ENCODE measurements at places on chromosomes 11 and 22.

DNA sequence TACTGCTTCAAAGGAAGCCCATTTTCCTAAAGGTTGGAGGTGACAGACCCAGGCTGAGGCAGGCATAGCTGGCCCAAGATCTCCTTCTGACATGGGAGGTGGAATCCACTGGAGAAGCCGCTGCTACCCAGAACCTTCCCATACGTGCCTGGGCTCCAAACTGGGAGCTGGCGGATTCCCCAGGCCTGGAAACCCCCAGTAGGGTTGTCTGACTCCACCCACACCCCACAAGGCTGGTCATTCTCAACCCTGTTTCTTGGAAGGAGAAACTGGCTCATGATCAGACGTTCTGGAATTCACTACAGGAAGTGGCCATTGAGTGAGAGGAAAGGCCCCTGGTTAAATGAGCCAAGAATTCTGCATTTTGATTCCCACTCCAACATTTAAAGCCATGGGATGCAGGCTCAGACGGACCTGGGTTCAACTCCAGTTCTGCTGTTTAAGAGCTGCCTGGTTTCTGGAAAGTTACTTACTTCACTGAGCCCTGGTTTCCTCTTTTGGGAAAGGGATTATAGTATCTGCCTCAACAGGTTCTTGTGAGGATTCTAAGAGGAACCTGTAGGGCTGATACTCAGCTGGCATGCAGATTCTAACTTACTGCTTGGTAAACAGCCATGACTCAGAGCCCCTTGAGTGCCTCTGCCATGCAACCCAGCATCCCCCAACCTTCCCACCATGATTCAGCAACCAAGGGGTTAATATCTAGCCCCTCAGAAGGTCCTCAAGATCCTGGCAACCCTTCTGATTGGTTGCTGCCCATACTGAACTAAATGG lies 19.4 kb upstream of the TSKU start:
- DNase-seq, result no peak

DNA sequence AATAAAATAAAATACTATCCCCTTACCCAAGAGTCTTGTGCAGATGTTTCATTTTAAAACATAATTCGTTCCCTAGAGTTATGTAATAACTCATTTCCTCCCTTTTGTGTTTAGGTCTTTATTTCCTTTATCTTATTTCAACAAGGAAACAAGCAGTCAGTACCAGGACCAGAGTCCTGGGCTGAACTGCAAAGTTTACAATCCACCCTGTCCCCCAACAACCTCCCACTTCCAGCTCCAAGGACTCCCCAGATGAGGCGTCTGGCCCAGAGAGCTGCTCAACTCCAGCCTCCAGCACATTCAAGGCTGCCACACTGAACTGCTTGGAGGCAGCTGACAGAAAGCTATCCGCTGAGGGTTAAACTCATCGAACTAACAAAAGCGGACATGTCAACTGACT lies 4.5 kb downstream of the POLDIP3 start:
- no peak for DNase-seq

GRCh38 chr22:50488886-50489285 lies 2.2 kb downstream of the MIOX start:
- DNase-seq, result no peak

DNA sequence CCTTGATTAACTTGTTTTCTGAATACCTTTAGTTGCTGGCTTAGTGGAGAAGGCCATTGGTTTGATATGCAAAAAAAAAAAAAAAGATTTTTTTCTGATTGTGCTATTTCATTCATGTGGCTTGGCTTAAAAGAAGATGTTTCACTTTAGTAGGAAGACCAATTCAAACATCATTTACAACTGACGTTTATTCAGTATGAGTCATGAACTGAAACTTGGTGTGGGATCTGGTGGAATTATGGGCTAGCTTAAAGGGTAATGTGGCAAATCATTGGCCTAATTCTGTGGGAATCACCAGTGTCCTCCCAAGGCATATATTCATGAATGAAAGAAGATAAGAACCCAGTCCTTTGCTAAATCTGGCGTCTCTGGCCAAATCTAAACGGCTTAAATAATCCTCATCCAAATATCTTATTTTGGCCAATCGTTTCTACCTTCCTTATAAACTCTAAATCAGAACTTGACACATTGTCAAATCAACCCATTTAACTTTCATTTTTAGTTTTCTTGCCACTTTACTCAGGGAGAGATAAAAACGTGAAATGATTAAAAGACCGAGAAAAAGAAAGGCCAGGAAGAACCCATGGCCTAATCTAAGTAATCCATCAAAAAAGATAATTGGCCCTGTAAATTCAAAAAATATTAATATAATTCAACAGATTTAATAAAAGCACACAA lies 77.0 kb downstream of the DDIAS start:
- DNase-seq, result peak; percentile 25

- peak; percentile 17 for DNase-seq
Observed at GRCh38 chr11:6319001-6319703, 1.1 kb downstream of the CAVIN3 start.

DNA sequence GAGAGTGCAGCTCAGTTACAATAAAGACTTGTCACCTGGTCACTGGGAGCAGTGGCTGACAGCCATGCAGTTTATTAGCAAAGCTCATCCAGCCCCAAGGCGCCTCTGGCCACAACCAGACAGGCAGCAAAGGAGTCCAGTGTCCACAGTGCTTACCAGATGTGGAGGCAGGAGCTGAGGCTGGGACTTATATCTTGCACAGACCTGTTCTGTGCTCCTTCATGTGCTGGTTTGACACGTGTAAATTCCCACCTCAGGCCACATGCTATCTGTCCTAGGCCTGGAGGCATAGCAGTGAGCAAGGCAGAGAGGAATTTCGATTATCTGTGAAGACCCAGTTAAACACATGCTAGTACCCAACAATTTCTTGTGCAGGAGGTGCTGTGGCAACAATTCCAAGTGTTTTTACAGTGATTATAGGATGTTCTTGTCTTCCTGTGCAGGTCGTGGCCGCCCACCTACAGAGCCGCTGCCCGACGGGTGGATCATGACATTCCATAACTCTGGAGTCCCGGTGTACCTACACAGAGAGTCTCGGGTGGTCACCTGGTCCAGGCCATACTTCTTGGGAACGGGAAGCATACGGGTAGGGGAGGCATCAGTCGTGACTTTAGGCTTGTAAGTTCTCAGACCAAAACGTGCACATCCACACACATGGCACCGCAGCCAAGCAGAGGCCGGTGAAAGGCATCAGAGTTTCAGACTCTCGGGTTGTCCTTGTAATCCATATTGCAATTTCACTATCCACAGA lies 9.4 kb downstream of the DGCR8 start:
- no peak for DNase-seq

Data from GM13977 (cell line).